Epithelial cell of esophagus (primary cell): ENCODE measurements at places on chromosomes 1 and 21.

GRCh38 chr1:91752324-91752723, 133.6 kb downstream of the TGFBR3 start:
- no peak for DNase-seq

DNA sequence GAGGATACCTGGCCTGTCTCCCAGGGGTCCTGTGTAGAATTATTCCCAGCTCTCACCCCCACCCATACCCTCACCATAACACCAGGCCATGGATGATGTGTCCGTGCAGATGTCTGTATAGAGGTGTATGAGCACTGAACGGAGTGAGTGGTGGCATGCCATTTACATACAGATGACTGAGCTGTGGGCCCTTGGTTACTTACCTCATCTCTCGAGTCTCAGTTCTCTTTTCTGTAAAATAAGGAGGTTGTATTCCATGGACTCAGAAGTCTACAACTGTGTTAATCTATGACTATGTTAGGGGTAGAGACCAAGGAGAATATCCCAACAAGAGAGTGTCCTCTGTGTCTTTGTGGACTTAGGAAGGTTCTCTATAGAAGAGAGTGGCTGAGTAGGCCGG, 65.6 kb upstream of the CD1D start:
- no peak for DNase-seq

DNA sequence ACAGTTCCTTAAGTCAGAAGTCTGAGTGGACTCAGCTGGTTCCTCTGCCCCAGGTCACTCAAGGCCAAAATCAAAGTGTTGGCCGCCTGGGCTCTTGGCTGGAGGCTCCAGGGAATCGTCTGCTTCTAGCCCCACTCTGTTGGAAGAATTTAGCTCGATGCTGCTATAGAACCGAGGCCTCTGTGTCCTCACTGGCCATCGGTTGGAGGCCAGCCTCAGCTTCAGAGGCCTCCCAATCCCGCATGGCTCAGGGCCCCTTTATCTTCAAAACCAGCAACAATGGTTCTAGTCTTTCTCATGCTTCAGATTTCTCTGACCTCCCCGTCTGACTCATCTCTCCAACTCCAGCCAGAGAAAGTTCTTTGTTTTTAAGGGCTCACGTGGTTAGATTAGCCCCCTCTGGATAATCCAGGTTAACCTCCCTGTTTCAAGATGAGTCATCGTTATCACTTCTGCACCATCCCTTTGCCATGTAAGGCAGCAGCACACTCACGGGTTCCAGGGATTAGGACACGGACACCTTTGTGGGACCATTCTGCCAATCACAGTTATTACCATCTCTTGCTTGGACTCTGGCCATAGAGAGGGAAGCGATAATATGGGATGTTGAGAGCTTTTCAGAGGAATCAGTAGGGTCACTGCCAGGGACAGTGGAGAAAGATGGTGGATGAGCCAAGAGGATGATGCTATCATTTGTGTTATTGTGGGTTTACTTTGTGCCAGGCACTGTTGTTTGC, 13.6 kb downstream of the FHAD1 start:
- DNase-seq = no peak

GRCh38 chr1:170145061-170145460, 698 bp upstream of the NTMT2 start:
- no peak for DNase-seq

- DNase-seq = no peak
These were observed 71.5 kb upstream of the DISP3 start for GRCh38 chr1:11407301-11407994.

- no peak for DNase-seq
These were observed 27.1 kb downstream of the MTF2 start for GRCh38 chr1:93106226-93106625.

DNA sequence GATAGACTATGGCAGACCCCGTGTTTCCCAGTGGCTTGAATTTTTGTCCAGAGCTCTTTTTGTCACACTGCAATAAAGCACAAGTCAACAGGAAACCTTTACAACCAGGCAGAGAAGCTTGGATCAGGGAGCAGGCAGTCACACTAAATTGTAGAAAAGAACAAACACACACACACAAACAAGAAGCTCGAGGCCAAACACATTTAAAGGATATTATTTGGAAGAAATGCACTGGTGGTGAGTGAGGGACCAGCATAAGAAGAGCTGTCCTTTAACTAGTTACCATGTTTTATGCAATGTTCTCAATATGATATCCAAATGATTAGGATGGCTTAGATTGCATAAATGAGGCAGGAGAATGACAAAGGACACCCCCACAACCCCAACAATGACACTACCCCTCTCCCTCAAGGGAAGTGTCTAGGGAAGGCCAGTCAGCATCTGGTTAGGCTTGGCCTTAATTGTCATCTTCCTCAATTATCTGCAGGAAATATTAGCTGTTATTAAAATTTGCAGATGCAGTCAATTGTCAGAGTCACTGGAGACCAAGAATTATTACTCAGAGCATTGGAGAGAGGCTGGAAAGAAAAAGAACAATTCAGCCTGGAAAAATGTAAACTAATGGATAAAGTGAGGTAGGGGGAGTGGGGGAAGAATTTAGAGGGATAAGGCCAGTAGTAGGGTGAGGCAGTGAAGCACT, 35.3 kb downstream of the DDR2 start:
- DNase-seq = no peak
